Activated T-cell treated with anti-CD3 and anti-CD28 coated beads for 1 hour (primary cell): ENCODE measurements at places on chromosomes 16 and 17.

DNA sequence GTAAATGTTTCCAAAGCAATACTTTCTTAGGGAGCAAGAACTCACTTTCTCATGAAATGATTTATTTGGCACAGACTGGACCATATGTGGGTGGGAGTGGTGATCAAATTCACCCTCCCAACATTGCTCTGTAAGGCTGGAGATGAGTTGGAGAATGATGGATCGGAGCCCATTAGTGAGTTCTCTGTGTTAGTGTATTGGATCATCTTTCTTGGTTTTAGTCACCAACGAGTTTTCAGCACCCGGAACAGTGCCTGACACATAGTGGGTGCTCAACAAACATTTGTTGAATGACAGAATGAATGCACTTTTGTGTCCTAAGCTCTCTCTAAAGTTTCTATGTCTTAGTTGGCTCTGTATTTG, 104.5 kb upstream of the FAM20A start:
- DNase-seq, result no peak

- DNase-seq, result no peak
Measured at GRCh38 chr16:51985126-51985525, 561.8 kb downstream of the TOX3 start.

GRCh38 chr16:1677339-1677738, 740 bp upstream of the JPT2 start:
- no peak for DNase-seq

- DNase-seq, result no peak
Measured at GRCh38 chr16:12587170-12587569, 216.5 kb downstream of the CPPED1 start.

DNA sequence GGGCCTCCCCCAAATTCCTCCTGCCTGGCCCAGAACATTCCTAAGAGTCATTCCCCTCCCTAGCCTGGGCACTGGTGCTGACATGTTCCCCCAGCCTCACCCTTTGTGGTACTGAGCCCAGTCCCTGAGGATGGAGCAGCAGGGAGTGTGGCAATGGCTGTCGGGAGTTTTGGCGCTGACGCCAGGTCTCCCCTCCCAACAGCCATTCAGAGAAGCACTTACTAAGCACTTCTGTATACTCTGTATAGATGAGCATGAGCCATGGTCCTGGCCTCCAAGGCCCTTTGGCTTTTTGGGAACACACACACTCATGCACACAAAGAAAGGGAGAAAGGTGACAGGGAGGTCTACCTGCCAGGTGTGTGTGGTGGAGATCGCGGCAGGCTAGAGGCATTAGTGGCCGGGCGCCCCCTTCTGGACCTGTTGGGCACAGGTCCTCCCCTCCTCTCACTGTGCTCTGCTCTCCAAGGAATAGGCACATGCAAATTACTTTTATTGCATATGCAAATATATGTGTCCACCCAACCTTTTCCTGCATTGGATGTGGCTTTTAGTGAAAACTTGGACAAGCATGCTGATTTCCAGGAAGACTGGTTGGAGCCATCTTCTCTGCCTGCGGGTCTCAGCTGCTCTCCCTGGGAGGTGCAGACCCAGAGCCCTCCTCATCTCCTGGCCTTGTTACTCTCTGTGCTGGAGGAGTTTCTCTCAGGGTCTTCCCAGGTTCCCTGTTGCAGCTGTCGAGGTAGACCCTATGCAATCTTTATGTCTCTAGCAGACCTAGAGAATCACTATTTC, 17.4 kb upstream of the C17orf107 start:
- peak; percentile 74 for DNase-seq

GRCh38 chr16:50662306-50662940, 18.7 kb downstream of the SNX20 start:
- no peak for DNase-seq

GRCh38 chr16:3542601-3543373, 34.4 kb downstream of the NLRC3 start:
- no peak for DNase-seq

GRCh38 chr17:4569591-4569990, 9.2 kb upstream of the GGT6 start:
- DNase-seq, result no peak
